Skin of body (tissue), 3 donors: ENCODE measurements at places on chromosomes 5 and 9. TPM values are rescaled to one million over a fixed set of nuclear protein-coding genes. Genes with fewer than 3 reads are reported as not detected.

GRCh38 chr5:51188001-51188591, 195.2 kb upstream of the ISL1 start:
- DNase-seq, result no peak

DNA sequence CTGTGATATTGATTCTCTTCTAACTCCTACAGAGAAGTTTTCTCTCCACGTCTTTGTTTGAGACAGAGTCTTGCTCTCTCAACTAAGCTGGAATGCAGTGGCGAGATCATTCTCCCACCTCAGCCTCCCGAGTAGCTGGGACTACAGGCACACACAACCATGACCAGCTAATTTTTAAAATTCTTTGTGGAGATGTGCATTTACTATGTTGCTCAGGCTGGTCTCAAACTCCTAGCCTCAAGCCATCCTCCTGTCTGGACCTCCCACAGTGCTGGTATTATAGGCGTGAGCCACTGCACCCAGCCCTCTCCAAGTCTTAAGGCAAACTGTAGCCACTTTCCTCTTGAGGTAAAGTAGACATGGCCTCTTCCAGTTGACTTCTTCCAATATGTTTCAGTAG, 72.2 kb downstream of the SNX18 start:
- DNase-seq, result no peak

The CDKN2B-AS1 gene
- total RNA-seq, result 0.20 TPM

The ANKRD34B gene
- total RNA-seq, result 0.10 TPM

GRCh38 chr9:130864541-130864940, 29.5 kb downstream of the ABL1 start:
- no peak for DNase-seq

DNA sequence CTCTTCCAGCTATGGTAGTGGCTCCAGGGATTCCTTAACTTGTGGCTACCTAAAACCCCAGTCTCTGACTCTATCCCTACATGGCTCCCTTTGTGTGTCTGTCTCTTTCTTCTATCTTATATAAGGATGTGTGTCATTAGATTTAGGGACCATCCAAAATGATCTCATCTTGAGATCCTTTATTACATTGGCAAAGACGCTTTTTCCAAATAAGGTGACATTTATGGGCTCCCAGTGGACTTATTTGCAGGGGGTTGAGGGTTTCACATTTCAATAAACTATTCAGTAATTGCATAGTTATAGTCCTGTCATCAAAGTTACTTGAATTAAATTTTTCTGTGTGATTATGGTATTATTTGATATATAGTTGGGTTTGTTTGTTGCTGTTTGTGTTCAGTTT, 59.2 kb downstream of the NIPBL start:
- DNase-seq, result no peak

DNA sequence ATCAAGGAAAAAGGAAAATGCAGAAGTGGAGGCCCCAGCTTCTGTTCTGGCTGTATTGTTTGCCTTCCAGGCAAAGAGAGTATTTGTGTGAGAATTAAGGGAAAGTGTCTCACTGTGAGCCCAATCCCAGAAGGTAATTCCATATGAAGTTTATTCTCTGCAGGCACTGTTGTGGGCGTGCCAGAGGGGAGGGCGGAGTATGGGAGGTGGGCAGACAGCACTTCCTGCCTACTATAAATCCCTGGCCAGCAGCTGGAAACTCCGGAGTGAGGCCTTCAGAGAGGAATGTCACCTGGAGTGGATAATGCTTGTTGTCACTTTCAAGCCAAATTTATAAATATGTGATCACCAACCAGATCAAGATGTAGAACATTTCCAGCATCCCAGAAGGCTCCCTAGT, 209.5 kb downstream of the ARHGAP26 start:
- no peak for DNase-seq
